ENCODE measurements at places on chromosomes 4 and X. TPM values are rescaled to one million over a fixed set of nuclear protein-coding genes. Genes with fewer than 3 reads are reported as not detected.

PABPC1L2A gene
- not detected for total RNA-seq

DNA sequence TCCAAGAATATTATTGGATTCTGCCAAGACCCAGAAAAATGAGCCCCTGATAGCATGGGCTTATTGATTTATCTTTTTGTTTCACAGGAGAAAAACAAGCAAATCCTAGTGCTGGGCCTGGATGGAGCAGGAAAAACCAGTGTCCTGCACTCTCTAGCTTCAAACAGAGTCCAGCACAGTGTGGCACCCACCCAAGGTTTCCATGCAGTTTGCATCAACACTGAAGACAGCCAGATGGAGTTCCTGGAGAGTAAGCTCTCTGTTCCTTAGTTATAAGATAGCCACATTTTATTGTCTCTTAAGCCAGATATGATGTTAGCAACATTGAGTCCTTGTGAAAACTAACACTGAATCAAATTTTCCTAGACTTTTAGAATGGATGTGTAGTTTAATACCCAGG lies 5.5 kb downstream of the ARL9 start:
- DNase-seq, result no peak

USP53 gene
- 13.8 TPM for total RNA-seq

KANTR gene
- total RNA-seq, result 5.1 TPM

- DNase-seq, result no peak
These were observed 179.9 kb upstream of the PPP3CA start for GRCh38 chr4:101527188-101527587.

- DNase-seq, result no peak
These were observed 743.3 kb upstream of the SLIT2 start for GRCh38 chr4:19508442-19508841.

TRPC5OS gene
- total RNA-seq, result not detected

DNA sequence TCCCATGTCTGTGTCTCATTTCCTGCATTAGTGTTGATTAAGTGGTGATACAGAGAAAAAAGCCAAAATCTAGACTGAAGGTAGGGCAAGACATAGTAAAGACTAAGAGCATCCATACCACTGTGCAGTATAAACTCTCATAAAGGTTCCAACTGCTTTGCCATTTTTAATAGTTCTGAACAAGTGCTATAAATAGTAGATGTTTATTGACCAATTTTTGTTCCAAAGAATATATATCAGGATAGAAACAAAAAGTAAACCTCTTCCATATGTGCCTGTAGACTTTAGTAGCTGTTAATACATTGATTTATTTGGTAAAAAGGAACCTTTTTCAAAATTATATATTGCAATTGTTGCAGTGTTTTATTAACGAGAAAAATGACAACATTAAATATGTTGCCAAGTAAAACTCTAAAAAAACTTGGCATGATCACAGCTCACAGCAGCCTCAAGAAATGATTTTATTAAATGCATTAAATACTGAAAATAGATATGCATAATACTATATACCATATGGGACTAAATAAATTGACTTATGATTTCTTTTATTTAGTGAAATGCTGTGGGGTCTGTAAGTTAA lies 22.3 kb upstream of the AASDH start:
- DNase-seq, result no peak
